ENCODE measurements at places on chromosomes 7 and 10. TPM values are rescaled to one million over a fixed set of nuclear protein-coding genes. Genes with fewer than 3 reads are reported as not detected.

C7orf57 gene
- 0.56 TPM for total RNA-seq

MEOX2 gene
- not detected for total RNA-seq

TUBAL3 gene
- total RNA-seq = not detected

- DNase-seq = no peak
Observed at GRCh38 chr7:17022920-17023319, 141.1 kb upstream of the AGR3 start.

DNA sequence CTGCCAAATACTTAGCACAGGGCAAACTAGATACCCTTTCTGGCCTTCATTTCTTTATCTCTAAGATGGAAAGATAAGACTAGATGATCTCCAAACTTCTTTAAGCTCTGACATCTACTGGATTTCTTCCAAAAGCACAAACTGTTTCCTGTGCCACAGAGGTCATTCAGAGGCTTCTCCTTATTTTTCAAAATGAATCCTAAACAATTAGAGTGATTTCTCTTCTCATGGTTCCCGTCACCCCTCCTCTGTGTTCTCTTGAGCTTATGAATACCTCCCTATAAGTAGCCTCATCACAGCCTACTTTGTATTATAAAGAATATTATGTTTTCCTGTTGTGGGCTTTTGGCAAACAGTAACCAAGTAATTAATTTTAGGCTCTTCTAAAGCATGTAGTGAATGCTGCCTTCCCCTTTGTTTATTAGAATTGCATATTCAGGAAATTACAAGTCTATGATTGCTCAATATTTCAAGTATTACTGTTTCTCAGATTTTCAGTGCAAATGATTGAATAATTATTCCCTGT, 179.5 kb downstream of the REEP3 start:
- DNase-seq = no peak

DNA sequence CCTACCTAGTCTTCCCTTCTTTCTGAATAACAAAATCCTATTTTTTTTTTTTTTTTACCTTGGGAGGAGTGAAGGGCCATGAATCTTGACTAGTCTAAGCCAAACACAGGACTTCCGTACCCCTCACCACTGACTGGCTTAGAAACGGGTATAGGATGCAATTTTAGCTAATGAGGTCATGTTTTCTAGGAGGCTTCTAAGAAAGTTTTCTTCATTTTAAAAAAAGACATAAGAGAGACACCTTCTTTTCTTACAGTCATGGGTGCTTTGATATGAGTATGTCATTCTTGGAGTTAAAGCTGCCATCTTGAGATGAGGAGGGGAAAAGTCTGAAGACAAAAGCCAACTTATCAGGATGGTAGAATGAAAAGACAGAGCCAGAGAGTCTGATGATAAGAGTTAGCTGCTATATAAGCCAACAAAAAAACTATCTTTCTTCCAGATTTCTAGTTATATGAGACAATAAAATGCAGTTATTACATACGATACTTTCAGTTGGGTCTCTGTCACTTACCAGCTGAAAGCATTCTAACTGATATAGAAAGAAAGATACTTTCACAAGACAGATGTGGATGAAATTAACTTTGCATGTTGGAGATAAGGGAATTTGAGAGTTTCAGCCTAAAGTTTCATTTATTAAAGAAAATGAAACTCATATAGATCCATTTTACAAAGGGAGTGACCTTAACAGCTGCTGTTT, 34.0 kb downstream of the ZNF438 start:
- no peak for DNase-seq

- no peak for DNase-seq
Observed at GRCh38 chr7:27996141-27996540, 184.5 kb downstream of the JAZF1 start.

GRCh38 chr10:131202990-131203389, 108.5 kb downstream of the TCERG1L start:
- no peak for DNase-seq

DNA sequence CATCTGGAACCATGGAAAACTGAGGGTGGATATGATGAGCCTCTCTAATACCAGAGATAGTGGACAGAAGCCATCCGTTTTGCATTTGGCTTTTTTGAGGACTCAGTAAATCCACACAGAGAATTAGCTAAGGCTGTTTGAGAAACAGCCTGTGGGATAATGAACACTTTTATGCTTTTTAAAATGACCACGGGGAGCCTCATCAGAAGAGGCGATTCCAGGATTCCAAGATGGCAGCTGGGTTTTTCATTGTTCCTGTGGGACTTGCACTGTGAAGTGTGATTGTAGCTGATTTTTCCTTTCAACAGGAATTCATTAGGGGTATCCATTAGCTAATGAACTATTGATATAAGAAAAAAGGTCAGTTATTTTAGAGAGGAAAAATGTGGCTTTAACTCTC, 353.2 kb downstream of the AUTS2 start:
- no peak for DNase-seq

GRCh38 chr10:117519286-117519685, 23.3 kb upstream of the EMX2 start:
- no peak for DNase-seq

GRCh38 chr10:18205098-18205834, 65.0 kb downstream of the CACNB2 start:
- no peak for DNase-seq

GRCh38 chr10:47452495-47453140, 31.3 kb downstream of the ANXA8 start:
- DNase-seq = no peak

Data from CD4-positive, alpha-beta T cell (primary cell).